ENCODE measurements at places on chromosomes 16 and 17.

- DNase-seq = no peak
These were observed 1.8 kb downstream of the SOCS1 start for GRCh38 chr16:11253995-11254912.

DNA sequence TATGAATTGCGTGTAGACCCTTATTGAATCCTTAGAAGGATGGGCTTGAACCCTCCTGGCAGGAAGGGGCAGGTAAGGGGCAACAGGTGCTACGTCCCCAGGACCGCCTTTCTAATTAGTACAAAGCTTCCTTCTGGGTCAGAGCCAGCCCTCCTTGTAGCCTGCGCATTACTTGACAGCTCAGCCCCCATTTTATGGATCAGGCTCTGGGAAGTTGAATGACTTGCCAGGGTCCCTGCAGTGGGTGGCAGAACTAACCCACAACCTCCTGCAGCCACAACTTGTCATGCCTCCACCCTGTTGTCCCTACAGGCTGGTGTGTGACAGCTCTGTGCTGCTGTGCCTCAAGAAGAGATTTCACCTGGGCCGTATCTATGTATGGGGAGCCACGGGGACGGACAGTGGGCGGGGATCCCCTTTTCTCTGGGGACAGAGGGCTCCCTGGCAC lies 2.7 kb downstream of the MYO15B start:
- no peak for DNase-seq

DNA sequence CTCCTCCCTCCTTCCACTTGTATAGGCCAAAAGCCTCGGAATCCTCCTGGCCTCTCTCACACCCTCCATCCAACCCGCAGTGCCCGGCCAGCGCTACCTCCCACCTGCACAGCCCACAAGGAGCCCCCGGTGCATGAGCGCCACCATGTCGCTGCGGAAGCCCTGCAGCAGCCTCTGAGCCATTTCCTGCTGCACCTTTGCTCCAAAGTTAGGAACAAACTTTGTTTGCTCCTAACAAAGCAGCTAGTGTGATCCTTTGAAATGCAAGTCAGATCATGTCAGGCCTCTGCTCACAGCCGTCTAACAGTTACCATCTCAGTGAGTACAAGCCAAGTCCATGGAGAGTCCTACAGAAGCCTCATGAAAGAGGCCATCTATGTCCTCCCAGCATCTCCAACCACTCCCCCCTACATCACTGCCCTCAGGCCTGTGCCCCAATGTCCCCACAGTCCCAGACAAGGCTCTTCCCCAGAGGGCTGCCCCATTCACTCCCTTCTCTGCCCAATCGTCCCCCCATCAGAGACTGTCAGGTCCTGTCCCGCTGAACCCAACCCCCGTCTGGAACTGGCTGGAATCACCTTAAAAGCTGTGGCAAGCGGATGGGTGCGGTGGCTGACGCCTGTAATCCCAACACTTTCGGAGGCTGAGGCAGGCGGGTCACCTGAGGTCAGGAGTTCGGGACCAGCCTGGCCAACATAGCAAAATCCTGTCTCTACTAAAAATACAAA lies 7.5 kb downstream of the DCAKD start:
- DNase-seq = no peak

GRCh38 chr17:13957636-13958035 lies 111.7 kb upstream of the COX10 start:
- no peak for DNase-seq

- DNase-seq = no peak
These were observed 540.3 kb downstream of the WWOX start for GRCh38 chr16:78639775-78640174.
